ENCODE measurements at places on chromosomes 12 and 14. TPM values are rescaled to one million over a fixed set of nuclear protein-coding genes. Genes with fewer than 3 reads are reported as not detected.

DNA sequence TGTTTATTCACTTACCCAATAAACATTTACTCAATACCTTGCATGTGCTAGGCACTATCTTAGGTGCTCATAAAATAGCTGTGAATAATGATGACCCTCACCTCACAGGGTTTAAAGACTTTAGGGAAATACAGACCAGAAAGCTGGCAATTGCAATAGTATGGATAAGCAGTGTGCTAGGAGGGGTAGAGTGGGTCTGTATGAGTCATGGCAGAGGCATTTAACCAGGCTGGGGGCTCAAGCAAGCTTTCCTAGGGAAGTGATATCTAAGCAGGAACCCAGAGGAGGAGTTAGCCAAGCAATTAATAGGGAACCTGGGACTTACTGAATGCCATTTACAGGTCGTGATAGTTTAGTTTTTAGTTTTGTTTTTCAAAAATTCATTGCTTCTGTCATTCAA lies 123.9 kb upstream of the CCDC198 start:
- no peak for DNase-seq

DNA sequence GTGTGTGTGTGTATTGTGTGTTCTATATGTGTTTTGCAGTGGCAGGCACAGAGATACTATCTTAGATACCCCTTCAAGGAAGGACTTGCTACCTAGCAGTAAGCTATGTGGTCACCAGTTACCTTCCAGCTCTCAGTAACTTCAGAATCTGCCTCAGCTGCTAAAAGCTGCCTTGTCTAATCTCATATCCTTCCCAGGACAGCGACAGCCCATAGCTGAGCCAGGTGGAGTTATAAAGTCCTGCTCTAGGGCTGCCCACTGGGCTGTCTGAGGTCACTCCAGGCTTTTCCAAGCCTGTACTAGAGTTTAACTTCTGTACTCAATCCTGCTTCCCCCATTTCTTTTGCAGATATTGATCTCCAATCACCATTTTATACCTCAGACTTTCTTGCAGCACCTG lies 942.6 kb downstream of the GALC start:
- DNase-seq: no peak

DNA sequence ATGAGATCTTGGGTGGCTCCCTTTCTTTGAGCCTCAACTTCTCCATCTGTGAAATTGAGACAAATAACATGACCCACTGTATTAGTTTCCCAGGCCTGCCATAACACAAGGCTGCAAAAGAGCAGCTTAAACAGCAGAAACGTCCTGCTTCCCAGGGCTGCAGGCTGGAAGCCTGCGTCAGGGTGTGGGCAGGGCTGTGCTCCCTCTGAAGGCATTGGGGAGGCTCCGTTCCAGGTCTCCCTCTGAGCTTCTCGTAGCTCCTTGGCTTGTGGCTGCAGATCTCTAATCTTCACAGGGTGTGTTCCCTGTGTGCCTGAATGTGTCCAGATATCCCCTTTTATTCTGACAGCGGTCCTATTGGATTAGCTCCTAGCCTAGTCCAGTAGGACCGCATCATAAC lies 147.1 kb downstream of the VRK1 start:
- no peak for DNase-seq

GRCh38 chr12:132506328-132507160 lies 16.6 kb downstream of the FBRSL1 start:
- DNase-seq: peak; percentile 76

GRCh38 chr12:41962171-41962572 lies 182.5 kb downstream of the GXYLT1 start:
- peak; percentile 3 for DNase-seq

- DNase-seq: peak; percentile 60
These were observed 651 bp downstream of the TMEM117 start for GRCh38 chr12:43836475-43836989.

DNA sequence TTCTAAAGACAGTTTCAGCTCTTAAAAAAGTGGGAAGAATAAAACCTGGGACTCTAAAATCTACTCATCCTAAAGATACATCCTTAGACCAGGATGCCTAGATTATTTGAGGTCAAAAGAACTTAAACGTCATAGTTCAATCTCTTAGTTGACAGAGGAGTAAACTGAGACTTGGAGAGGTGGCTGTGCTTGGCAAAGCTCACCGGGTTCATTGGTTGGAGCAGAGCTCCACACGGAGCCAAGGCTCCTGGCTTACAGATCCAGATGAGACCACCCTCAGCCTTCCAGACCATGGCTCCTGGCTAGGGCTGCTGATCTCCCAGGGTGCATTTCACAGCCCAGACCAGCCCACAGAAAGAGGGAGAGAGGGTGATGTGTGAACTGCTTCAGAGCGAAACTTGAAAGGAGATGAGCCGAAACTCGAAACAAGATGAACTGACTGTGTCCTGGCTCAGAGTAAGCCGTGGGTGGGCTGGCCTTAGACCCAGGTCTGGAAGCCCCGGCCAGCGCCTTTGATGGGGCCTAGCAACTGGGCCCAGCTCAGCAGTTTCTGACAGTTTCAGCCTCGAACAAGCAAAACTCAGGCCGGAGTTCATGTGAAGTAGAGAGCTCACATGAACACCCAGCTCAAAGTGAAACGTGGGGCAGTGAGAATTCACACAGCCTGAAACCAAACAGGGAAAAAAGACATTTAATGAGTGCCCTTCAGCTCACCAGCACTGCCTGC lies 1044.8 kb downstream of the BCL11B start:
- no peak for DNase-seq

- DNase-seq: peak; percentile 54
These were observed 21.1 kb downstream of the OR6J1 start for GRCh38 chr14:22623047-22623446.

GRCh38 chr14:85595981-85596380 lies 66.0 kb downstream of the FLRT2 start:
- peak; percentile 76 for DNase-seq

DNA sequence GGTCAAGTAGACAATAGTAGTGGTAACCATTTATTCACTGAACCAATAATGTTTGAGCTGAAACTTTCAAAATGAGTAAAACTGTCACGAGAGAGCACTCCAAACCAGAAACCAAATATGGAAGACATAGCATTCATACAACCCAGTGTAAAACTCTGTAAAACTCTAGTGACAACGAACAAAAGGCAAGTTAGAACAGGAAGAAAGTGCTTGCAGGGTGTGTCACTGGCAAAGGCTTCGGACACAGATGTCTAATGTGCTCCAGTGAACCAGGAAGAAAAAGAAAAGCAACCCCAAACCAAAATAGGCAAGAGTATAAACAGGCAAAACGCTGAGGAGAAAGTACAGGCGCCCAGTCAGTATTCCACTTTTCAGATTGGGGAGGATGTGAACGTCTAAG lies 79.3 kb upstream of the FZD10 start:
- DNase-seq: no peak

GRCh38 chr14:25406818-25407217 lies 356.9 kb upstream of the STXBP6 start:
- peak; percentile 40 for DNase-seq

DNA sequence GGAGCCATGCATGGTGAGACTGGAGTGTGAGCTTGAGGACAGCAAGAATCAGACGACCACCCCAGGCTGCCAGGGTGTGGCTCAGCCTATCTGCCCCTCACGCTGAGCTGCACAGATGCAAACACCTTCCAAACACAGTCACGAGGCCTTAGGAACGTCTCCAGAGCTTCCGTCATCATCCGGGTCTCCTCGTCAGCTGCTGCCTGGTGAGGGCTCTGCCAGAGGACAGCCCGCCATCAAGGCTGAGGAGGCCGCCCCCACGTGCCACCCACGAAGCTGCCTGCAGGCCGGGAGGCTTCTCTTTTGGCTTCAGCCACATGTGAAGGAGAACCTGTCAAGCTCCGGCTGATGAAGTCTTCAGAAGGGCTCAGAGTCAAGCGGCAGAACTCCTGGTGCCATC lies 13.4 kb downstream of the DDX51 start:
- no peak for DNase-seq

DNA sequence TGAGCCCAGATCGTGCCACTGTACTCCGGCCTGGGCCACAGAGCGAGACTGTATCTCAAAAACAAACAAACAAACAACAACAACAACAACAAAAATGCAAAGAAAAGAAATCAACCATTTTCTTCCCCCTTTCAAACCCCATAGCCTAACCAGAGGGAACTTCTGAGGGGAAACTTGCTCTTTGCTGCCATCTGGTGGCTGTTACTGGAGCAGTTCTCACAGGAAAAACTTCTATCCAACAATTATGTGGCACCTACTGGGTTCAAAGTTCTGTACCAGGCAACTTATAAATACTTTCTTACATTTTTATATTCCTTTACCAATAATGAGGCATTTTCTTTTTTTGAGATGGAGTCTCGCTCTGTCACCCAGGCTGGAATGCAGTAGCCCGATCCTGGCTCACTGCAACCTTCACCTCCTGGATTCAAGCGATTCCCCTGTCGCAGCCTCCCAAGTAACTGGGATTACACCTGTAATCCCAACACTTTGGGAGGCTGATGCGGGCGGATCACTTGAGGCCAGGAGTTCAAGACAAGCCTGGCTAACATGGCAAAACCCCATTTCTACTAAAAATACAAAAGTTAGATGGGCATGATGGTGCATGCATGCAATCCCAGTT lies 50.9 kb upstream of the BICDL1 start:
- peak; percentile 69 for DNase-seq

- no peak for DNase-seq
These were observed 133.9 kb upstream of the SCAF11 start for GRCh38 chr12:46124132-46124847.

GRCh38 chr14:56798447-56799342 lies 11.6 kb downstream of the OTX2 start:
- DNase-seq: no peak

DNA sequence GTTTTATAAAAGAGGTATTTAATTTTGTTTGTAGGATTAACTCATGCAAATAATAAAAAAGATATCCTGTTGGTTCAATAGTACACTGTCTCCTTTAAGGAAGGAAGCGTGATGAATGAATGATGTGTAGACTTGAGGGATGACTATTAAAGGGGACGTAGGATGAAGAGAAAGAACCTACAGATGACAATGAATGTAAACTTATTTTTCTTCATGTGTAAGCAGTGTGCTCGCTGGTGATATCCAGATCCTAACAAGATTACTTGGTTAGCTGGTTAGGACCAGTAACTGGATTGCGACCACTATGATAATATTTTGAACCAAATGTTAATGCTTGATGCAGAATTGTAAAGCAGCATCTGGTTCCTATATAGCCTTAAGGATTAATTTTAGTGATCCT lies 2.6 kb downstream of the ARF6 start:
- DNase-seq: peak; percentile 41

- DNase-seq: no peak
These were observed 1.9 kb downstream of the GALNT16 start for GRCh38 chr14:69261761-69262331.

DNA sequence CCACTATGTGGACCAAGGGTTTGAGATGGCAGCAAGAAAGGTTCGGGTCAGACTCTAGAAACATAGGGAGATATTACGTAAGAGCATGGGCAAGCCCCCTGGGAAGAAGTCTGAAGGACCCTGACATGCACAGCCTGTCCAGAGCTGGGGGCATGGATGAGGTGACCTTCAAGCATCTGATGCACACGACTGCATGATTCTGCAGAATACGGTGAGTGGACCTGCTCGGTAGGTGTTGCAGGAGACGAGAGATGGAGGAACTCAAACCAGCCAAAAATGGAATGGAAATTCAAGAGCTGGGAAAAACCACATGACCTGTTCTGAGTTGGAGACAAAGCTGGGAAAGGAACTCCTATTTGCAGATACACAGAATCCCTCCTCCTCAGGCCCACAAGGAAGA lies 43.6 kb downstream of the ANO2 start:
- DNase-seq: no peak

- peak; percentile 91 for DNase-seq
These were observed 17.7 kb upstream of the PGF start for GRCh38 chr14:74973003-74973653.

- DNase-seq: no peak
These were observed 140.7 kb upstream of the PRICKLE1 start for GRCh38 chr12:42730291-42730690.

GRCh38 chr14:29236401-29236800 lies 469.8 kb downstream of the FOXG1 start:
- peak; percentile 29 for DNase-seq

DNA sequence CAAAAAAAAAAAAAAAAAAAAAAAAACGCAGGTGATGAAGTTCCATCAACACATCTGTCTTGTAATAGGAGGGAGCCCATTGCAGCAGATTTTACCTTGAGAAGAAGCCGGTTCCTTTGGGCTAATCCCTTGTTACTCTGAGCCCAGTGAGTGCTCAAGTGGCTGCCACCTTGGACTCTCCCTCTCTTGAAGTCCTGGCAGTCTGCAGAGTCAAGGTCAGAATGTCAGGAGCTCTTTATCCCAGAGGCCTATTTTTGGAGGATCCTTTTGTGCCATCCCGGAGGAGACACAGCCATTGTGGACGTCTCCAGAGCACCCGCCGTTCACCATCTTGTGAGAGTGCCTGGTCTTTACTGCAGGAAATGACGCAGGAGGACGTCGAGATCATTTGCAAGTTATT lies 344.2 kb upstream of the FKBP4 start:
- no peak for DNase-seq

DNA sequence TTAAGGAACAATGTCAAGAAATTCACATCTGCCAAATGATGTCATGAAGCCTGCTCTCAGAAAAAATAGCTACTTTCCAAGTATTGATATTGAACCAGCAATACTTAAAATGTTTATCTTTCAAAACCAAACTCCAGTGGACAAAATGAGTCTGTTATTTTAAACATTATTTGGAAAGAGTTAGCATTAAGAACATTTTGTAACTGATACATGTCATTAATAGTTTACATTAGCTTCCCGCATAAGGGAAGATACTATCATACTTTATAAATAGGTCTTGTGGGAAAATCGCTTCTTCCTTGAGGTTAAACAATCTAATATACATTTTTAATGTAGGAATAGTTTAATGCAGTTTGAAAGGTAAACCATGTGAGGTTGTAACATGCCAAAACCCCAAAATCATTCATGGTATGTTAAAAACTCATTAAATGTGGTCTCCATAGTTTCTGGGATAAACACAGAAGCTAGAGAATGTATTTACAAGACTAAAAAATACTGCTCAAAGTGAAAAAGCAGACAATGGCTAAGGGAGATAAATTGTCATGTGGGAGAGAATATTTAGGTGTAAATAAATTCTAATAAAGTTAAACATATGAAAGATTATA lies 73.4 kb upstream of the ATP2B1 start:
- DNase-seq: no peak

GRCh38 chr14:33835677-33836076 lies 115.2 kb downstream of the EGLN3 start:
- DNase-seq: no peak

DNA sequence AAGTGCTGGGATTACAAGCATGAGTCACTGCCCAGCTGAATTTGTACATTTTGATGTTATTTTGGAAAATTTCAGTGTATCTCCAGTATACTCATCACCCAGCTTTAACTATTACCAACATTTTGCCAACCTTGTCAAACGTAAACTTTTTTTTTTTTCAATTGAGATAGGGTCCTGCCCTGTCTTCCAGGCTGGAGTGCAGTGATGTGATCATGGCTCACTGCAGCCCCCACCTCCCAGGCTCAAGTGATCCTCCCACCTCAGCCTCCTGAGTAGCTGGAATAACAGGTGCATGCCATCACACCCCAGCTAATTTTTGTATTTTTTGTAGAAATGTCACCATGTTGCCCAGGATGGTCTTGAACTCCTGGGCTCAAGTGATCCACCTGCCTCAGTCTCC lies 29.2 kb downstream of the MDM2 start:
- no peak for DNase-seq

- DNase-seq: no peak
These were observed 35.2 kb upstream of the PTGR2 start for GRCh38 chr14:73816393-73816816.

RPGRIP1 gene
- total RNA-seq: 0.20 TPM

MIS18BP1 gene
- total RNA-seq: 25.1 TPM

C3AR1 gene
- 0.22 TPM for total RNA-seq

OR10A7 gene
- total RNA-seq: not detected

LTBR gene
- 29.9 TPM for total RNA-seq

TAS2R50 gene
- total RNA-seq: 1.2 TPM

TAPBPL gene
- total RNA-seq: 6.5 TPM

NPAS3 gene
- total RNA-seq: 0.20 TPM

FSCB gene
- not detected for total RNA-seq
